NCI-H187 treated with DMSO at 0.1 percent for 48 hours (cell line): ENCODE measurements at places on chromosomes 3 and 15.

GRCh38 chr15:39641191-39641889 is 60.5 kb downstream of the THBS1 start:
- DNase-seq = no peak

- DNase-seq = no peak
These were observed 82.1 kb upstream of the POMGNT2 start for GRCh38 chr3:43187836-43188479.

DNA sequence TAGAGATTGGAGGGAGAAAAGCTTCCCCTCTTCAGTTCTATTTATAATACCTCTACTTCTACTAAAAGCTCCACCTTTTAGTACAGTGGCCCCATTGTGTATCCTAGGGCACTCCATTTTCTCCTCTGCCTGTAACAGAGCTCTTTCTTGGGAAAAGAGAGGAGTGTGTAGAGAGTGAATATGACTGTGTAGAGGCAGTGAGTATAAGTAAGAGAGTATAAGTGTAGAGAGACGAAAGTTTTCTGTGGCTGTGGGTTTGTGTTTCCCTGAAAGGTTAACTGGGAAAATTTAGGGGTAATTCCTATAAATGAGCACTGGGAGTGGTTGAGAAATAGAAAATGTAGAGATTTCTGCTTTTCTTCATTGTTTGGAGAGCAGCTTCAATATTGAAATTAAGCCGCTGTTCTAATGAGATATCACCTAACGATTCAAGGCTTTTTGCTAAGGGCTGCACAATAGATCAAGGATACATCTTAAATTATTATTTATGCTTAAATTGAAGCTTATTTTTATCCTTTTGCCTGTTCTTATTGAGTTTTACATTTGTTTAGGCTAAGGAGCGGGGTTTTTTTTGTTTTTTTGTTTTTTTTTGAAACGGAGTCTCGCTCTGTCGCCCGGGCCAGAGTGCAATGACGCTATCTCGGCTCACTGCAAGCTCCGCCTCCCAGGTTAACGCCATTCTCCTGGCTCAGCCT is 6.9 kb downstream of the IQGAP1 start:
- DNase-seq = no peak

GRCh38 chr3:154690413-154690812 is 260.4 kb upstream of the GPR149 start:
- DNase-seq = no peak

- DNase-seq = no peak
These were observed 269.0 kb downstream of the ZNF621 start for GRCh38 chr3:40793730-40794129.

- no peak for DNase-seq
These were observed 122.6 kb downstream of the ITPR1 start for GRCh38 chr3:4615750-4616149.

GRCh38 chr3:78338405-78338804 is 1298.5 kb downstream of the ROBO2 start:
- DNase-seq = no peak

- DNase-seq = no peak
These were observed 55.7 kb upstream of the CP start for GRCh38 chr3:149277331-149277813.

- no peak for DNase-seq
These were observed 51.5 kb downstream of the ZMAT3 start for GRCh38 chr3:179020112-179020511.
